ENCODE measurements at places on chromosomes 4 and X.

DNA sequence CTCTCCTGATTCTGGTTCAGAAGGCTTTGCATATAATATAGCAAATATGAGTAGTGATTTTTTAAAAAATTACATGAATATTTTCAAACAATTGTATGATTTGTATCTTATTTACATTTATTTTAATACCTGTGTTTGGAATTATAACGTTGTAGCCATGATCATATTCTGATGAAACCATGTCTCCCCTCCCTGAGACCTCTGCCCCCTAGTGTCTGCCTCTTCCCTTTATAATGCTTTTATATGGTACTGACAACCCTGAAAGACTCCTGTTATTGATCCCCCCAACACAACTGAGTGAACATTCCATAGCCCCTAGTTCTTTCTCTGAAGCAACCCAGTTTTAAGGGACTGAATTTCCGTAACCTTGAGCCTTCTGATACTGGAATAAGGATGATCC is 187.4 kb downstream of the SOX3 start:
- DNase-seq = no peak

DNA sequence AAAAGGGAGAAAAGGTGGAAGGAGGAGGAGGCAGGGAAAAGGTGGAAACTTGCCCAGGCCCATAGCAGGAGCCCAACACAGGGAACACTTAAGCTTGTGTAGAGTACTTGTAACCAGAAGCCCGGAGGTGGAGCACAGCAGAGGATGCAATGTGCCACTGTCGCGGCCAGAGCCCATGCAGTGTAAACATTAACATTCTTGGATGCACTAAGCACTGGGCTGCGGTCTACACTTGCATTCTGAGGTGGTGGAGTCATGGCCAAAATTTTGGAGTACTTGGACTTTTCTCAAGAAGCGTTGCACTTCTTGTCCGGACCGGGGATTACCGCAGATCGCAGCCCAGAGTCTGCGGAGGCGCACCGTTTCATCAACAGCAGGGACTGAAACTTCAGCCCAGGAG is 4.5 kb upstream of the RHOXF1 start:
- DNase-seq = no peak

- no peak for DNase-seq
Measured at GRCh38 chrX:132489578-132490419, 961 bp upstream of the MBNL3 start.

DNA sequence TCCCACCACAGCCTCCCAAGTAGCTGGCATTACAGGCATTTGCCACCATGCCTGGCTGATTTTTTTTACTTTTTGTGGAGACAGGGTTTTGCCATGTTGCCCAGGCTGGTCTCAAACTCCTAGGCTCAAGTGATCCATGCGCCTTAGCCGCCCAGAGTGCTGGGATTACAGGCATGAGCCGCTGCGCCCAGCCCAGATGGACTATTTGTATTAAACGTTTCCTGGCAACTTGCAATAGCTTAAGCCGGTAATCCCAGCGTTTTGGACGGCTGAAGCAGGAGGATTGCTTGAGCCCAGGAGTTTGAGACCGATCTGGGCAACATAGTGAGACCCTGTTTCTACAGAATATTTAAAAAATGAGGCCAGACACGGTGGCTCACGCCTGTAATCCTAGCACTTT is 18.4 kb downstream of the UBE2K start:
- no peak for DNase-seq

DNA sequence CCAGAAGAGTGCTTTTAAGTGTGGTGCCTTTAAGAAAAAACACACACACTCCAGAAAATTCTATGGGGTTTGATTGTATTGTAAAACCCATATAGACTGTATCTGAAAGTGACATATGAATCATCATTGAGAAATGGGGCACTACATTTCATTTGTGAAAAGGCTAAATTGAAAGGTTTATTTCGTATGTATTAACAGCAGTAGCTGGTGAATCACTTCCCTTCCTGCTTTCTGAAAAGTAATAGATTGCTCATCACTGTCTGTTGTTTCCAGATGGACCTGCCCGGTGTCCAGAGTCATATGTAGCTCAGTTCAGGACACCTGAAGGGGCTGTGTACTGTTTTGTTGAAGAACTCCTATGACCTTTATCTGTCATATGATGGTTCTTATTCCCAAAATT is 28.1 kb upstream of the HPRT1 start:
- no peak for DNase-seq

DNA sequence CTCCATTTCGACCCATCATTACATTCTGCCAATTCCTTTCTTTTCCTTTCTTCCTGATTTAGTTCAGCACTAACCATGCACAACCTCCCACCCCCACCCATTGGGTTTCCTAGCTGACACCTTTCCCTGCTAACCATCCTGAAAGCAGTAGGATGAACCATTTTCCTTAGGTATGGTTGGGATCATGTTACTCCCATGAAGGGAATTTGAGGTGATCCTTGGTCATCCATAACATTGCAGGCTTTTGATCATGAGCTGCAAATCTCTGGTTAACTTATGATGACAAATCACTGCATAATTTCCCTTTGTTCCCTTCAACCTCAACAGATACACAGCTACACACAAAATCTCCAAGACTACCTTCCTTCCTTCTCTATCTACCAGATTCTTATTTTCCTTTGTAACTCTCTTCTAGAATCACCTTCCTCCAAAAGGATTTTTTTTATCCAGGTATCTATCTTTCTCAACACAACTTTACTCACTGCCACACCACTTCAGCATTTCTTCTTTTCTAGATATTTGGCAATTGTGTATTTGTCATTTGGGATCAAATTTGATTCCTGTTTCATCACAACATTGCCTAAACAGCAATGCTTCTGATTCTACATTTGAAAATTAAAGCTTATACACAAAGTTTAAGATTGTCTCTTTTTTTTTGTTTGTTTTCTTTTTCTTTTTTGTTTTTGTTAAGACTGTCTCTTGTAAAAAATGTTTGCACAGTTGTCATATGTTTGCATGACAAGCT is 145.1 kb downstream of the RBM47 start:
- DNase-seq = no peak

DNA sequence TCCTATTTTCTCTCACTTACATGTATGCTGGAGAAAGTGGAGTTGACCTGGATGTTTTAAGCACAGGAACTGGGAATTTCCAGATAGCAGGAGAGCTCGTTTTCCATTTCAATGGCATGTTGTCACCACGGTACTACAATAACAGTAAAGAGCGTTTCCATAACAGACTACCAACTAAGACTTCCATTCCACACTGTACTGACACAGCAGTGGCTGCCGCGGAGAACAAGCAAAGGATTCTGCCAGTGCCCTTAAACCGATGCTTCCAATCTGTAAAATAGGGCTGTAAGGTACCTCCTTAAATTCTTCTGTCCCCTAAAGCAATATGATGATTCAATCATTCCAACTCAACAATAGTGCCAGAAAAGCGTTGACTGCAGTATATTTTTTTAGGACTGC is 143.9 kb downstream of the KLHL13 start:
- DNase-seq = no peak

DNA sequence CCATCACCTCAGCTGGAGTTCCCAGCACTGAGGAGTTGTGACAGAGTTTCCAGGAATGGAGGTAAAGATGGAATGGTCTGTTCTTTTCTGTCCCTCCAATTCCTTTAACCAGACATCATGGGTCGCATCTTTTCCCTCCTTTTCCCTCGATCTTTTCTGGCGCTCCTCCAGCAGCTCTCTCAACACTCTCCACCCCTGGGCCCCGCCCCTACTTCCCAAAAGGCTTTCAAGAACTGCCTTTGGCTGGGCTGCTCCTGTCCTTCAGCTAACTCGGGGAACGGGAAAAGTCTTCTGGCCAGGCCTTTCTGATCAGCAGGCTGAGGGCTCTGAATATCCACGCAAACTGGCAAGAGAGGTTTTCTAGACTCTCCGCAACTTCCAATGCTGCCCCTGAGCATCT is 34.0 kb downstream of the UTP14A start:
- DNase-seq = no peak

GRCh38 chrX:154444755-154445246 is 860 bp downstream of the FAM50A start:
- no peak for DNase-seq

DNA sequence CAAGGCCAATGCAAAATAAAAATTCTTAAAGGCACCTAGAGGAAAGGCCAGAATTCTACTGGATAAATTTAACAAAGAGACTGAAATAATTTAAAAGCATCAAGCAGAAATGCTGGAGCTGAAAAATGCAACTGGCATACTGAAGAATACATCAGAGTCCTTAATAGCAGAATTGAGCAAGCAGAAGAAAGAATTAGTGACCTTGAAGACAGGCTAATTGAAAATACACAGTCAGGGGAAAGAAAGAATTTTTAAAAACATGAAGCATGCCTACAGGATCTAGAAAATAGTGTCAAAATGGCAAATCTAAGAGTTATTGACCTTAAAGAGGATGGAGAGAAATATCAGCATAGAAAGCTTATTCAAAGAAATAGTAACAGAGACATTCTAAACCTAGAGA is 371.7 kb downstream of the KLHL13 start:
- no peak for DNase-seq

DNA sequence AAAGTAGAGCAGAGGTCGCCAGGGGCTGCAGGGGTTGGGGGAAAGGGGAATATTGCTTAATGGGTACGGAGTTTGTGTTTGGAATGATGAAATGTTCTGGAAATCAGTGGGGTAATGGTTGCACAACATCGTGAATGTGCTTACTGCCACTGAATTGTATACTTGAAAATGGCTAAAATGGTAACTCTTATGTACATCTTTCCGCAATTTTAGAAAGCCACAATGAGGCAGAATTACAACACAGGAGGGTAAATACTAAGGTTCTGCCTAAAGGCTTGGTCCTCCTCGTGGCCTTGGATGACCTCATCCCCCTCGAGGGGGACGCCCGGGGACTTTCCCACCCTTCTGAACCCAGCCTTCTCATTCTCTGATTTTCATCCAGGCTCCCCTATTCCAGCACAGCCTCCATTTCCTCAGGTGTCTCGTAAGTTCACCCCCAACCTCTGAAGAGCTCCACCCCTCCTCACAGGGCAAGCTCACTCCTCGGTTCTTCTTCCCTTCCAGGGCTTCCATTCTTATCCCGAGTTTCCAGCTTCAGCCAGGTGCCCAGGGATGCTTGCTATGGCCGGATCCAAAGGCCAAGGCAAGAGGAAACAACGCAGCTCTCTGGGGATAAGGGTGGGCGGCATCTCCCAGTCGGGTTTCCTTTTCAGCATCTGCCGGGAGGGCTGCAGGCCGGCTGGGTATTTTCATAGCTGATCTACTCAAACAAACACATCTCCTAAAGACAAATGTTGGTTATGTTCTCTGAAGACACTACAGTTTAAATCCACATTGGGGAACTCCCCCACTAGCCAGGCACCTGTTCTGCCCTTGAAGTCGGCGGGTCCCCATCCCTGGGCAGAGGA is 71.3 kb upstream of the ACSL1 start:
- DNase-seq = no peak

DNA sequence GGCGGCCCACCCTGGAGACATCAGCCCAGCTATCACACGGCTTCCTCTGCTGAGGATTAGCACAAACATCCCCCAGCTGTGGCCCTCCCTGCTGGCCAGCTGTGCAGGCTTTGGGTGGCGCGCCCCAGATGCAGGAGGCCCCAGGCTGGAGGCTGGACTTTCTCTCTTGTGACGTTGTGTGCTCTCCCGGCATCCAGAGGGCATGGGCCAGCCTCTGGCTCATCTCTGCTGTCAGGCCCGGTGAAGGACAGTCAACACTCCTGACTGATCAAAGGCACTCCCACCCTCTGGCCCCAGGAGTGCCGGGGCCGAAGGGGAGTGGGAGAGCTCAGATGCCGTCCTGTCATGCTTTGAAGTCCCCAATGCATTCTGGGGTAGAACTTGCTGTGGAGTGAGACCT is 29.9 kb upstream of the PJA1 start:
- no peak for DNase-seq

DNA sequence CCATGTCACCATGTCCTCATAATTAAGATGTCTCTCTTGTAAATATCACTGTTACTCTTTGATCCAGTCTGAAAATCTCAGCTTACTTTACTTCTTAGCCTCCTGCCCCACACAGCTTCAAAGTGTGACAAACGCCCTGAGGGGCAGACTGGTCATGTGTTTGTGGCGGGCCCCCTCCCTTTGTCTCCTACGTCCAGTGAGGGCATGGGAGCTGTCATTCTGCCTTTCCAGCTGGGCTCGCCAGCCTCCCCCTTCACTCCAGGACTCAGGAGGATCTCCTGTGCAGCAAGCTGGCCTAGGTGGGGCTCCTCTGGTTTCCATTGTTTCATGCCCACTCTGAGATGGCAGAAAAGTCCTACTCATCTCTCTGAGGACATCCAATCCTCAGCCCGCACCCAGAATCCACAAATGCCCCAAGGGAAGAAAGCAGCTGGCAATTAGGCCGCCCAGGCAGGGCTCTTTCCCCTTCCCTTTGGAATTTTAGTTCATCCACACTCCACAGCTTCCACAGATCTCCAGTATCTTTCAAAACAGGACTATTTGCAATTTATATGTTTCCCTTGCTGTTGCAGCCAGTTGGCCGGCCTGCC is 86.4 kb upstream of the C4orf50 start:
- no peak for DNase-seq

DNA sequence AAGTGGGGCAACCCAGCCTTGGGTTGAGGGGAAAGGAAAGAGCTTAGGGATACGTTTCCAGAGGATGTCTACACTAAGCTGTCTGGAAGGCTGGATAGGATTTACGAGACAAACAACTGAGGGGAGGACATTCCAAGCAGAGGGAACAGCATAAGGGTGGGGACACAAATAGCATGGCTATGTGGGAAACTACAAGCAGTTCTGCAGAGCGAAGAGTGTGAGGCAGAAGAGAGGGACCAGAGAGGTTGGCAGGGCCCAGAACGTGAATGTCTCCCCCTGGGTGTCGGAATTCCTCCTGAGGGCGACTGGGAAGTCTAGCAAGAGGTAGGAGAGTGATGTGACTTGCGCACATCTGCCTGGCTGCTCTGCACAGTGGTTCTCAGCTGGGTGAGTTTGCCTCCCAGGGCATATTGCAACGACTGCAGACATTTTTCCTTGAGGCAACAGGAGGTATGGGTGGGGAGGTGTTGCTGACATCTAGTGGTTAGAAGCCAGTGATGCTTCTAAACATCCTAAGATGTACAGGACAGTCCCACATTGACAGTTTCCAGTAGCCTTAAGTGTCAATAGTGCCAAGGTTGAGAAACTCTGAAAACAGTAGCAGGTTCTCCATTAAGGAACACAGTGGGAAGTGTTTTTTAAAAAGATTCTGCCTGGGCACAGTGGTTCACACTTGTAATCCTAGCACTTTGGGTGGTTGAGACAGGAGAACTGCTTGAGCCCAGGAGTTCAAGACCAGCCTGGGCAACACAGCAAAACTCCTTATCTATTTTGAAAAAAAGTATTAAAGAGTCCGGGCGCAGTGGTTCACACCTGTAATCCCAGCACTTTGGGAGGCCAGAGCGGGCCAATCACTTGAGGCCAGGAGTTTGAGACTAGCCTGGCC is 9.2 kb downstream of the NDUFA1 start:
- DNase-seq = no peak

GRCh38 chr4:126130215-126130614 is 815.5 kb downstream of the FAT4 start:
- DNase-seq = no peak

- no peak for DNase-seq
Measured at GRCh38 chr4:16027626-16028025, 56.2 kb downstream of the PROM1 start.

DNA sequence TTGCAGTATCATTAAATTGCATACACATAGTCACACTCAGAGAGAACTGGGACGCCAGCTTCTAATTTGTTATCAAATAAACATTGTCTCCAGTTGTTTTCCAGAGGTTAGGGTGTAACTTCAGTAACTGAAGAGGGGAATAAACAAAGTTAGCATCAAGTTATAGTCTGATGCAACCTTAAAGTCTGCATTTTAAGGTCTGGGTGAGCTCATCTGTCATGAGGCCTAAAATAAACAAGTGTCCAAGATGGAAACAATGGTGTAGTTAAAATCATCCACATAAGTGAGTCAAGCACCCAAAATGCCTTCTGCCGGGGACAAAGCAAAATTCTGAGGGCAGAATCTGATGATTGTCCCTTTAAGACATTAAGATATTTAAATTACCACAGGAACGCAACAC is 70.3 kb upstream of the EMCN start:
- DNase-seq = no peak

Measured in NCI-H187 treated with DMSO at 0.1 percent for 48 hours (cell line).